Activated CD8-positive, alpha-beta T cell treated with anti-CD3 and anti-CD28 coated beads, Interleukin-2, amount 10 ng/mL, durations not matched to agents 7 days and 5 days (primary cell): ENCODE measurements at places on chromosomes 6 and 20.
A peak's percentile ranks its signal among the peaks of the same experiment; 100 is the strongest.

GRCh38 chr6:91976797-91977196, 1389.9 kb upstream of the MAP3K7 start:
- DNase-seq, result no peak

GRCh38 chr6:104623052-104623690, 236.5 kb downstream of the HACE1 start:
- peak; percentile 23 for DNase-seq

DNA sequence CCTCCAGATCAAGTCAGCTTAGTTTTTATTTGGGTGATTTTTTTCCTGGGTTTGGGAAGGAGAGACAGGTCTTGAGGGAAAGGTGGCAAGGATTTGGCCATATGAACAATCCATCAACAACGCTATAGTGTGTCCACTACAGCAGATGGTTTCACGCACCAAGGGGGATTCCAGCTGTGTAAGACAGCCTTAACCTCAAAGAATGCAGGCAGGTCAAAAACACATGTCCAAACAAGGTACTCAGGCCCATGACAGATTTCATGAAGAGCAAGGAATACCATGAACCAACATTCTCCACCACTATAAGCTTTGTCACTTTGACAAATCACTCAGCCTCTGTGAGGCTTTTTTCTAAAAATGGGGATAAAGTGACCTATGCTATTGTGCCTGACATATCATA, 2.0 kb downstream of the AIF1 start:
- DNase-seq, result no peak

DNA sequence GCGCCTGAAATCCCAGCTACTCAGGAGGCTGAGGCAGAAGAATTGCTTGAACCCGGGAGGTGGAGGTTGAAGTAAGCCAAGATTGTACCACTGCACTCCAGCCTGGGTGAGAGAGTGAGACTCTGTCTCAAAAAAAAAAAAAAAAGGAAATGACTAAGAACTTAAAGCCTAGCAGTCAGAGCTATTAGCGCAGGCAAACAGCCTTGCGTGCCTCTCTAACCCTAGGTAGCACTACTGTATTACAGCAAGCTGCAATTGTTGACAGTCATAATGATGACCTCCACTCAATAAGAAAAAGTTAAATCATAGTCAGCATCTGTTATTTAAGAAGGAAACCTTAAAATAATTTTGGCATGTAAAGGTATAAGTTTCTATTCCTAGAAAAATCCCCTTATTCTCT, 14.4 kb downstream of the GSS start:
- no peak for DNase-seq

GRCh38 chr20:25077610-25078169, 4.3 kb downstream of the VSX1 start:
- DNase-seq, result peak; percentile 18

DNA sequence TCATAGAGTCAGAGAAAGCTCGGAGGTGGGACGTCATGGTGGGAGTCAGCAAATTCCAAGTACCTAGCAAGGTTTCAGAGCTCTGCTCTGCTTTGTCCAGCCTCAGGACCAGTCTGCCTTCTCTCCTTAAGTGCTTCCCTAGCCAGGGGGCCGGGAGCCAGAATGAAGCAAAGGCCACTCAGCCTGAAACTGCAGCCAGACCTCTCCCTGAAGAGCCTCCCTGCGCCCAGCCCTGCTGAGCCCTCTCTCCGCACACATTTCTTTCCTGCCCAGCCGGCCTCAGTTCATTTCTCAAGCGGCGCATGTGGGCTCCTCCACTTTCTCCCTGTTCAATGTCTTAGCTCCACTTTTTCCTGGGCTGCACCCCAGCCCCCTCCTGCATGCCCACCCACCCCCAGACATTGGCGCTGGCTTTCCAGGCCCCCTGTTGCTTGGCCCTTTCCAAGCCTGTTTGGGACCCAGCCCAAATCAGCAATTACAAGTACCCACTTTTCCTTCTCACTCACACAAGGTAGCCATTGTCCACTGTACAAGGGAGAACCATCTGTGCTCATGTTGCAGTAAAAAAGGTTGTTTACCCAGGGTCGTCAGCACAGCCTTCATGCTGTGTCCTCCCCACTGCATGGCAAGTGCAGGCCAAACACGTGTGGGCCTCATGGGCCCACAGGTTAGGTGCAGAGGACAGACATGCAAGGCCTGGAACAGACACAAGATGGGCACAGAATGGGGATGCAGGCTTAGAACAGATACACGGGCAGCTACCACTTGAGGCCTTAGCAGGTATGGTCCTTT, 147.1 kb downstream of the MRPL14 start:
- no peak for DNase-seq

DNA sequence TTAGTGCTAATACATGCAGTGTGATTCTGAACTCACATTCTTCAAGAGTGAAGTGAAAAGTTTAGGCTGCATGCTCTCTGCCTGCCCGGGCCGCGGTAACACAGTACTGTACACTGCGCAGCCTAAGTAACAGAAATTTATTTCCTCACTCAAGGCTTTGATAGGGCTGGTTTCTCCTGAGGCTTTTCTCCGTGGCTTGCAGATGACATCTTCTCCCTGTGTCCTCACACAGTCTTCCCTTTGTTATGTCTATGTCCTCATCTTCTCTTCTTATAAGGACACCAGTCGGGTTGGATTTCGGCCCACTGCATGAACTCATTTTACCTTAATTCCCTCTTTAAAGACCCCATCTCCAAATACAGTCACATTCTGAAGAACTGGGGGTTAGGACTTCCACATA, 51.1 kb upstream of the TMEM170B start:
- no peak for DNase-seq

GRCh38 chr20:57401565-57401918, 10.3 kb downstream of the RBM38 start:
- DNase-seq, result no peak

- no peak for DNase-seq
Observed at GRCh38 chr20:59752704-59753460, 148.5 kb downstream of the PHACTR3 start.

DNA sequence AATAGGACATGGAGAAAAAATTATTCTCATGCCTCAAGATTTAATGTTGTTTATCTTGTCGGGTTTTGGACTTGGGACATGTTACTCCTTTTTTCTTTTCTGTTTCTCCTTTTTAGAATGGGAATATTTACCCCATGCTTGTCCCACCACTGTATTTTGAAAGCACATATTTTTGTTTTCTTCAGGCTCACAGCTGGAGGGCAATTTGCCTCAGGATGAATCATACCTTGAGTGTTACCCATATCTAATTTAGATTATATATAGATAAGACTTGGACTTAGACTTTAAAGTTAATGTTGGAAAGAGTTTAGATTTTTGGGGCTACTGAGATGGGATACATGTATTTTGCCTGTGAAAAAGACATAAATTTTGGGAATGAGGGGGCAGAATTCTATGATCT, 541.6 kb upstream of the MAN1A1 start:
- DNase-seq, result no peak

GRCh38 chr6:44224029-44224964, 902 bp downstream of the SLC29A1 start:
- DNase-seq, result peak; percentile 39

- DNase-seq, result no peak
Observed at GRCh38 chr20:47295921-47296426, 60.5 kb downstream of the ZMYND8 start.

GRCh38 chr20:48585061-48585870, 242.5 kb downstream of the PREX1 start:
- no peak for DNase-seq
